ENCODE measurements at places on chromosomes 1 and 21.

DNA sequence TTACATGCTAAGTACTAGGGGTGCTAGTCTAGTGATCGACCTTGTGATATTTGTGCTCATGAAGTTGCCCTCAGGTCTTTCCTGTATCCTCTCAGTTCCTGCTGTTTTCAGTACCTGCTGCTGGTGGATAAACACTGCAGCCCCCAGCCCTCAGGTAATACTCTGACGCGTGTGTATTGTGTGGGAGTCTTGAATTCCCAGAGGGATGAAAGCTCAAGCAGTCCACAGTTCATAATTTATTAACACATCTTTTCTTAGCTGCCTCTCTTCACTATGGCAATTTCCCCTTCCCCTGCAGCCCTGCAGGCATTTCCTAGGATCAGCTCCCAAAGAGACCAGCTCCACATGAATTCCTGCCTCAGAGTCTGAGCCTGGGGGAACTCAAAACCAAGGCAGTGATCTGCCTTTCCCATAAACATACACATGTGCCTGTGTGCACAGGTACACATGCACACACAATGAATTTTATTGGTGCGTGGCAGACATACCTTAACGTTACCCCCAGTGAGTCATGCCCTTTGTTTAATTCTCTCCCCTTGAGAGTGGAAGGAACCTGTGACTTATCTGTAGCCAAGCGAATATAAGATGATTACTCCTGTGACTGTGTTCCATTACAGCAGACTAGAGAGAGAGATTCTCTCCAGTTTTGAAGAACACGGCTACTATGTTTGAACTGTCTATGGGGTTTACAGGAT lies 14.1 kb upstream of the HMGCS2 start:
- DNase-seq, result no peak
- H3K4me1 ChIP-seq, result no peaks in the 10 kb centered on the region
- H3K36me3 ChIP-seq, result no peaks in the 10 kb centered on the region
- no peak overlapping the region for H3K4me3 ChIP-seq

DNA sequence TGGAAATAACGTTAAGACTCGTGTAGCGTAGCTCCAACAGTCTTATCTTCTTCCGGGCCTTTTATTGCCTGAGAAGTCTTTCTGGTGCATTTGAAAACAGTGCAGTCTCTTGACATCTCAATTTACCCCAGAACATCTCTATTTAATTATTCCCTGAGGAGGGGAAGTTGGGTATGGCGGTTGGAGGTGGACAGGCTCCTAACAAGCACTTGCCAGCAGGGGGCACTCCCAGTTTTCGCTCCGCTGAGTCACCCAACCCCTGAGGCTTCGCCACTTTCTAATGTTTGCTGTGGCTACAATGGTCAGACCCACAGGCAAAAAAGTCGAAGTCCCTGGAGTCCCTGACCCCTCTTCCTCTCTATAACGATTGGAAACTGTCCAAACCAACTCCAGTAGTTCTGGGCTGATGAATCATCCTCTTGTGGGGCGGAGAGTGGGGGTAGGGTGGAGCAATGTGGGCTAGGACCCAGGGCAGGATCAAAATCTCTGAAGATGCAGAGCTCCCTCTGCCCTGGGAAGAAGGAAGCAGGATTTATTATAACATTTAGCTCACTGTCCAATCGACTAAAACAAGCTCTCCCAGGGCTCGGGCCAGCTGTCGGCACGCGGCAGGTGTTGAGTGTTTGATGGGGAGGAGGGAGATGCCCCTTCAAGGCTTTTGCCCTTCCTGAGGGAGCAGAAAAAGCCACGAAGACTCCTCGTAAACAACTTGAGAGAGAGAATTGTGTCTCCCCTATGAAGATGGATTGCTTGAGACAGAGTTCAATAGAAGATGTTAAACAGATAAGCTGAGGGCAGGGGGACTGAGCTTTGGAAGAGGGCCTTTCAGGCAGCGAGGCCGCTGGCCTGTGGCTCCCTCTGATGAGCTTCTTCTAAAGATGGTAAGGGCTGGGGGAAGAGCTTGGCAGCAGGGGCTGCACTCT lies 85.7 kb downstream of the BRINP2 start:
- DNase-seq, result no peak
- H3K36me3 ChIP-seq, result no peaks in the 10 kb centered on the region
- H3K27me3 ChIP-seq, result no peaks in the 10 kb centered on the region

GRCh38 chr1:98216304-98216703 lies 295.5 kb upstream of the DPYD start:
- H3K27me3 ChIP-seq, result no peaks in the 10 kb centered on the region
- H3K4me1 ChIP-seq, result no peaks in the 10 kb centered on the region
- no peak for DNase-seq
- H3K4me3 ChIP-seq, result no peak overlapping the region

DNA sequence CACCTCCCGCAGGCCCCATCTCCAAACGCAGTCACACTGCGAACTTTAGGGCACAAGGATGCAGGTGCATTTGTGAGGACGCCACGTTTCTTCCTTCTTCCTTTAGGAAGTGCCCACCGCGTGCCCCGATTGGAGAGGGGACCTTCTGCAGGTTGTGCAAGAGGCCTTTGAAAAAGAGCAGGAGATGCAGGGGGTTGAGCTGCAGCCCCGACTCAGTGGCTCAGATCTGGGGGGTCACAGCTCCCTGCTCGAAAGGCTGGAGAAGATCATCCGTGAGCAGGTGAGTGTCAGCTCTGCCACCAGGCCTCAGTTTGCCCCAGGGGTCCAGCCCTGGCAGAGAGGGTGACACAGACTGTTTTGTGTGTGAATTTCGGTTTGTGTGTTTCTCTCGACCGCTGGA lies 31.2 kb upstream of the DIP2A start:
- no peaks in the 10 kb centered on the region for H3K4me1 ChIP-seq
- H3K4me3 ChIP-seq, result no peak overlapping the region
- H3K27me3 ChIP-seq, result no peaks in the 10 kb centered on the region
- H3K27ac ChIP-seq, result no peak overlapping the region

- H3K27ac ChIP-seq, result no peak overlapping the region
- no peak overlapping the region for H3K4me3 ChIP-seq
- H3K4me1 ChIP-seq, result peaks cover 2% of the 10 kb centered on the region
These were observed 82.6 kb downstream of the OLFML2B start for GRCh38 chr1:161940866-161941591.

DNA sequence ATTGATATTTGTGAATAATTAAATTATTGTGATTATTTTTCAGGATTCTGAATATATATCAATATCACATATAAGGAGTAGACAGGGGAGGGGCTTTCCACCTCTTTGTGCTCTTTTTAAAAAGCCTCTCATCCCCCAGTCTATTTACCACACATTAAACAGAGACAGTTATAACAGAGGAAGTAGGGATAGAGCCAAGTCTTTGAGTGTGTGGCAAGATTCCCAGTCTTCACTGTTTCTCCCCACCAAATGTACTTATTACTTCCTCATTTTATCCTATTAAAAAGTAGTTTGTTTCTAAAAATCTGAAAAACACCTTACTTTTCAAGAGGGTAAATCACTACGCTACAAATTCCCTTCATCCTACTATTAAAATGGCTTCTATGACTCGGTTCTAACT lies 46.7 kb downstream of the EPS15 start:
- H3K4me3 ChIP-seq, result no peak overlapping the region
- H3K27me3 ChIP-seq, result no peaks in the 10 kb centered on the region
- H3K36me3 ChIP-seq, result peaks cover 18% of the 10 kb centered on the region
- DNase-seq, result no peak

GRCh38 chr1:31815752-31816500 lies at the start of gene SPOCD1:
SPOCD1 (minus strand) TSS chr1:31816022; CDS start chr1:31815333, 689 bp downstream.
- DNase-seq, result peak; percentile 46
- H3K27ac ChIP-seq, result no peak within 1 kb of the TSS
- no peaks in the 10 kb centered on the region for H3K36me3 ChIP-seq
- no peaks in the 10 kb centered on the region for H3K27me3 ChIP-seq
- H3K4me1 ChIP-seq, result peaks cover 16% of the 10 kb centered on the region

DNA sequence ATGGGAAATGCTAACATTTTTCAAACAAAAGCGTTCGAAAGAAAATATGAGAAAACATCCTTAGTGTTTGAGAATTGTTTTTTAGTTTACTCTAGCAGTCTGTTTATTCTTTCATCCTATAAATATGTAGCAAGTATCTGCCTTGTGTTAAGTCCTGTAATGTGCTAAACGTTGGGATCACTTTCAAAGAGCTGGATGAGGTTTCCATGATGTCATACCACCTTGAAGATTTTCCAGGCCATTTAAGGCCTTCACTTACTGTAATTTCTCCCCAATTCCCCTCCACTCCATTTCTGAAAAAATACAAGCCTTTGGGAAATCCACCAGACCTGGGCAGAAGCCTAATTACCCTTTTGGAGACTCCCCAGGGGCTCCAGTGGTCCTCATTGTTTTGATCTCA lies 24.2 kb upstream of the CTBS start:
- H3K36me3 ChIP-seq, result peaks cover 3% of the 10 kb centered on the region
- no peaks in the 10 kb centered on the region for H3K27me3 ChIP-seq
- no peak for DNase-seq
- no peak overlapping the region for H3K4me3 ChIP-seq

DNA sequence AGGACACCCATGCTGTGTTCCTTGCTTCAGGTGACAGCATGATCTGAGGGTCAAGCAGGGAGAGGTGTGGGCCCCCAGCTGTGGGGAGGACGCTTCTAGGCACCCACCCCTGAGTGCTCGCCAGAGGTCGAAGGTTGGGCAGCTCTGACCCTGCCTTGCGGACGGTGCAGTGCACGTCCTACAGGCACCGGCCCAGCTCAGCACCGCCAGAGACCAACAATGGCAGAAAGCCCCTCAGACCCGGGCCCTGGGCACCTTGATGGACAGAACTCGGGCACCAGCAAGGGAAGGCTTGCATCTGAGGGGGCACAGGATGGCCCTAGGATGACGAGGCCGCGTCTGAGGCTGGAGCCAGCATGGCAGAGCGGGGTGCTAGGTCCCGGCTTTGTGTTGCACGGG lies 24.7 kb downstream of the NADK start:
- H3K27me3 ChIP-seq, result no peaks in the 10 kb centered on the region
- H3K27ac ChIP-seq, result no peak overlapping the region
- no peak for DNase-seq
- peaks cover 7% of the 10 kb centered on the region for H3K36me3 ChIP-seq
- H3K4me1 ChIP-seq, result peaks cover 3% of the 10 kb centered on the region

Measured in memory B cell (primary cell).